8988T (cell line): ENCODE measurements at places on chromosomes 12 and 14.

DNA sequence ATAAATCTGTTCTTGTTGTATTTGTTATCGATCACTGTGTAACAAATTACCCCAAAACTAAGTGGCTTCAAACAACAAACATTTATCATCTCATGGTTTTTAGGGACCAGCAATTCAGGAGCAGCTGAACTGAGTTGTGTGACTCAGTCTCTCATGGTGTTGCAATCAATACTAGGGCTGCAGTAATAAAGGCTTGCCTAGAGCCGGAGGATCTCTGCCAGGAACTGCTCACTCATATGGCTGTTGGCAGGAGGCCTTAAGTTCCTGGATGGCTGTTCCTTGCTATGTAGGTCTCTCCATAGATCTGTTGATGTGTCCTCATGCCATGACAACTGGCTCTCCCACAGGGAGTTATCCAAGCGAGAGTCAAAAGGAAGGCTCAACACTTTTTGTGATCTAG is 3.8 kb upstream of the PSMC6 start:
- DNase-seq, result no peak

DNA sequence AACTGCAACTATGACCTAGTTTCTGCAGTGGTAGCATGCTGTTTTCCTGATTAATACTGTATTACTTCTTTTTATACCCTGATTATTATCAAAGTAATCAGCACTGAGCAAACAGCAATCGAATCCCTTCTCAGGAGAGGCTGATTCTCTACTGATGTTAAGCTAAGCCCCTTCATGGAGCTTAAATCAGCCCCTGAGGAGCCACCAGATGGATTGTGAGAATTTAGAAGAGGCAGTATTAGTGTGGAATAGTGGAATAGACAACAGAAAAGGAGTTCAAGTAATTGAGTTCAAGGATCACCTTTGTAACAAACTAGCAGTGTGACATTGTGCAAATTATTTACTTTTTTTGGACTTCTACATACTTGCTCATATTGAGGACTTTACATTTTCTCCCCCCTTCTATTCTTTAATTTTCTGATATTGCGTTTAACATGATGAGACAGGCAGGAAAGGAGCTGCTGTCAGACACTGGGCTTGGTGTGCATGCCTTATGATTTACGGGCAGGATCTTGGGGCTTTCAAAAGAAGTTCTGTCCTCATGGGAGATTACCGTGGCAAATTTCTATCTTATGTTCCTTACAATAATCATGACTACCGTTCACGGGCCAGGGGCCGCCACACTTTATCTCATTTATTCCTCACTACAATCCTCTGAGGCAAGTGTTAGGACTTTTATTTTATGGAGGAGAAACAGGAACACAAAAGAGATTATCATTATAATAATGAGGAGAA is 68.0 kb downstream of the PTPRR start:
- no peak for DNase-seq

DNA sequence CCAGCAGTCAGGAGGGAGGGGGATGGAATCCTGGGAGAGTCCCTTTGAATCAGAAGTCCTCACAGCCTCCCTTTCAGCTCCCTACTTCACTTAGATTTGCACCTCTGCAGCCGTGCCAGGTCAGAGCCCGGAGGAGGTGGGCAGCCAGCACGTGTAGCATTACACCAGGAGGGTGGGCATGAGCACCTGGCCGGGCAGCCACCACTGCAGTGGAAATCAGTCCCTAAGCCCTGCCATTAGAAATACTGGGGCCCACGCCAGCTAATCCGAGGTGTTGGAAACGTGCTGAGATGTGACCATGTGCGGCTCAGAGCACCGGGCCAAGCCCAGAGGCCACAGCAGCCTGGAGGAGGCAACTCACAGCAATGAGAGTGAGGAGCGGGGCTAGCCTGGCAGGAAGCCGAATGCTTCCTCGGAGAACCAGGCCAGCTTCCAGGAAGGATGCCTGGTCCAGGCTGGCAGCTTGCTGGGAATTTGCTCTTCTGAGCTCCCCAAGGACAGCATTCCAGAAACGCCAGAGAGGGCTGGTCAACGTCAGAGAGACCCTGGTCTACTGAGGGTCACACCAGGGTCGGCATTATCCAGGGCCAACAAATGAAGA is 9.4 kb upstream of the CACNA2D4 start:
- DNase-seq, result no peak

- no peak for DNase-seq
Measured at GRCh38 chr14:32183151-32184058, 18.4 kb upstream of the RNU6-7 start.

DNA sequence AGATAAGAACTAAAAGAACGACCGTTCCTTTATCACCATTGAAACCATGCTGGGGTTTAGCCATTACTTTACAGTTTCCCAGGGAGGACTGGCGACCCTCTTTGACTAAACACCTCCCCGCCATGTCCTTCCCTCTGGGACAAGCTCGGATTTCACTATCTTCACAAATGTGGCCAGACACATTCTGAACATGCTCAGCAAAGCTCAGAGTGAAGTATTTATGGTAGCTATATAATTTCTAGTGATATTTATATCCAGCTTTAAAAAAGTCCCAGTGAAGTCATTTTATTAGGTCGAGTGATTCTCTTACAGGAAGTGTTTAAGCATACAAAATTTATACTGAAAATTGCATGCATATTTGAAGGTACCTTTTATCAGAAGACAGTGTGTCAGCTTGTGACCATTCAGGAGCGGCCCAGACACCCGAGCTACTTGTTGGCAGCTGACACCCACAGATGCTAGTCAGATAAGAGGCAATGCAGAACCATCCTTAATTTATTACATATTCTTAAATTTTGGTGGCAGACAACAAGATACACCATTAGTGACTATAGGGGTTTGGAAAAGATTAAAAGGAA is 36.8 kb downstream of the NIN start:
- no peak for DNase-seq

GRCh38 chr12:23303220-23303619 is 646.2 kb downstream of the SOX5 start:
- no peak for DNase-seq

- DNase-seq, result no peak
Measured at GRCh38 chr12:109537136-109537535, 36.2 kb downstream of the MMAB start.

DNA sequence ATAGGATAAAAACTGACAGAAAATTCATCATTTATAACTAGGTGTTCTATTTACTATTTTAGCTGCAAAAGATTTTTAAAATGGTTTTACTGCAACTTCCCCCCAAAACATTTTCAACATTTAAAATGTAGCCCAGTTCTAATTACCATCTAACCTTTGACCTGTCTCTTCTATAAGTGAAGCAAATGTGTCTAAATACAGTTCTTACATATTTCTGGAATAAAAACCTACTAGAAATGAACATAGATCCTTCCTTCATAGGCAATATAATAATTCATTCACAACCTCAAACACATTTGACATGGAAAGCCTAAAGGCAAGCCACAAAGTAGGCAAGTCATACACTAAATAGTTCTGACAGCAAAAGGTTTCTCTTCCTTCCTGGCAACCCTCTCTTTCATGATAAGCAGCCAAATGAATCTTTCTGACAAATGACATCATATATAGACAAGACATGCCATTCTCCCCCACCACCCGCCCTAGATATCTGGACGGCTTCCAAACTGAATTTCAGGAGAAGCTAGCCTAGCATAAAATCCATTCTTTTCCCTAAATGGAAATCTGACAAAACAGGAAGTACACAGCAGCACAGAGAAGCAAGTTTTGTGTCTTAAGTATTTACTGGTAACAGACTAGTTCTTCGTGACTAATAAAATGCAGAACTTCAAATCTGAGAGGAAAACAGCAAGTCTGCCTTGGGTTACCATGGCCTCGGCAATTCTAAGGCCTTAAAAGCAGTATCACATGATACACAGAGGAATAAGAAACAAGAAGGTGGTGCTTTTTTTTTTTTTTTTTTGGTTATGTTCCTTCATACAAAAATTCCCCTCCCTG is 17.2 kb upstream of the ARID4A start:
- no peak for DNase-seq

DNA sequence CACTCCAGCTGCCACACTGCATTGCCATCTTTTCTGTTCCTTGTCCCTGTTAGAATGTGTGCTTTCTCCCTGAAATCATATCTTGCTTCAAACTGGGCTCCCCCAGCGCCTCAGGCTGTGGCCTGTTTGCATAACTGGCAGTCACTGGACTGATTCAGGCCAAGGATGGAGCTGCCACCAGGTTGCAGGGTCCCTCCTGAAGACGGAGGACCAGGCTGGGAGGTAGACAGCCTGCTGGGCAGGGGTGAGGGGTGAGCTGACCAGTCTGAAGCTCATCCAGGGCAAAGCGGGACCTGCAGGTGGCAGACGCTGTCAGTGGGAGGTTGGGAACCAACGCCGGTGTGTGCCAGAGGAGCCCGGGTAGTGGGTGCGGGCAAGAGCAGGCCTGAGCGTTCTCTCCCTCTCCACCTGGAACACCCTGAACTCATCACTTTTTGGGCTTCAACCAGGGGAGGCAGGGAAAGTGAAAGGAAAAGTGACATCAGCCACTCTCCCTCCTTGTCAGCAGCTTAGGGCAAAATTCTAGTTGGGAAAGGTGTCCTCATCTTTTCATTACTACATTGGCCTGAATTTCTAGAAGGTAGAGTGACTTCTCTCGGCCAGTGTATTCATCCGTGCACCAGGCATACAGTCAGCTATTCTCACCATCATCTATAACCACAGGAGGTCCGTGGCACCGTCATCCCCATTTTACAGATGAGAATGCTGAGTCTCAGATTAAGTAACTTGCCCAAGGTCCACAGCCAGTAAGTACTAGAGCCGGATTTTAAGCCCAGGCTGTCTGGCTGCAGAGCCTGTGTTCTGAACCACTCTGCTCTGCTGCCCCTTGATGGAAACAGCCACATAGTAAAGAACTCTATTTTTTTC is 219.1 kb downstream of the SLC41A2 start:
- no peak for DNase-seq

DNA sequence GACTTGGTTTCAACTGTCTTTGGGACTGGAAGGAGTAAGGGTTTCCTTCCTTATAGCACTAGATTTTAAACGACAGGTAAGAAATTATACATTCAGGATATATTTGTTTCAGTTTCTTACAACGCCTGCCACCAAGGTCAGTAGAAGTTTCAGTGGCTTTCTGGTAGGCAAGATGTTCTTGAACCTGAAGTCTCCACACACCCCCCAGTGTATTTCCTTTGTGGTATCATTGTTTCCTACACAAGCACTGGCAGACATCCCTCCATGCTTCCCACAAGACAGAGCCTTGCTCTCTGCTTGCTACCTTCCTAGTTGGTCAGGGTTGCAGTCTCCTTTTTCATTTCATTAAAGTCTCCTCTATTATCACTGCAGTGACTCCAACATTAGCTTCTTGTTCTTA is 283.1 kb downstream of the FLRT2 start:
- DNase-seq, result no peak

GRCh38 chr12:114186241-114187002 is 219.5 kb downstream of the TBX5 start:
- DNase-seq, result no peak

DNA sequence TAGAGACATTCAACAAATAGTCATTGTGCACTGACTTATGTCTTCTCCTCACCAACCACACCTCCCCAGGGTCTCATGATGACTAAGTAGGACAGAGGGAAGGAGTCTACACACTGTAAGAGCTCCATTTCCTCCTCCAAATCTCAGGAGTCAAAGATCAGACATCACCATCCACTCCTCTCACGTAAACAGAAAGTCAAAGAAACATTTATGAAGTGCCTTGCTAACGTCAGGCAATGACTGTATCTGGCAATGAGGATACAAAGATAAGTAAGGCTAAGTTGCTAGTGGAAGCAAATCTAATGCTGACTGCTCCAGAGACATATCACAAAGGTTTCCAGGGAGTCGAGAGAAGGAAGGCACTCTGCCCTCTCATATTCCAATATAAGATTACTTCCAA is 88.9 kb downstream of the SLC2A13 start:
- no peak for DNase-seq

- DNase-seq, result no peak
Measured at GRCh38 chr12:125852116-125852515, 786.9 kb downstream of the AACS start.

DNA sequence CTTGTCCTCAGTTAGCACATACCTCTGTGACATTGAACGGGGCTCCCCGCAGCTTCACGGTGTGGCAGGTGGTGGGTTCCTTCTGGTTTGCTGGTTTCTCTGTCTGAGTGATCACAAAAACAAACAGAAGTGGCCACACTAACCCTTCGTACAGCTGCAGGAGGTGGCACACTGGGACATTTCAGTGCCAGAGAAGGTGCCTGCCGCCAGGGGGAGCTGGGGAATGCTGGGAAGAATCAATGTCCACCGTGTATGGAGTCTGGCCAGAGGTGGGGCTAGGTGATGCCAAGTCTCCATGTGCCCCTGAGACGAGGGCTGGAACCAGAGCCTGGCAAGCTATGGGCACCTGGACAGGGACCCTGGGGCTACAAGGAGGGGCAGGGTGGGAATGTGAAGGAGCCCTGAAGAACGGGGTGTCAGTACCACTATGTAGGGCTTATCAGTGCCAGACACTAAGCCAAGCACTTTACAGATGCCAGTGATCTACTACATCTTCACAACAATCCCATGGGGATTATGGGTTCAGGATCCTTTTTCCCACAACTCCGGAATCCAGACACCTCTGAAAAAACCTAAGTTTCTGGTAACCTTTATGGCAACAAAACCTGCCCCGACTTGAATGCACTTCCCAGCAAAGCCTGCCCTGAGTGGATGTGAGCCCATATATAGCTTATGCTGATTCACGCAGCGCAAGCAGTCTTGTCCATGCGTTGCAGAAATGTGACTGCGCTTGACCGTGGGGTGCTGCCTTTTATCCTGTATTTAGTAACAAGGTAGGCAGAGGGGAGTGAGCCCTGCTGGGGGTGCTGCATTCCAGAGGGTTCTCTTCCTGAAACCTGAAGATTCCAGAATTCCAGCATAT is 10.8 kb downstream of the RBM19 start:
- DNase-seq, result peak; percentile 61

GRCh38 chr12:57813971-57814772 is 4.4 kb downstream of the AVIL start:
- no peak for DNase-seq

GRCh38 chr12:12582193-12582881 is 19.7 kb upstream of the DUSP16 start:
- no peak for DNase-seq

DNA sequence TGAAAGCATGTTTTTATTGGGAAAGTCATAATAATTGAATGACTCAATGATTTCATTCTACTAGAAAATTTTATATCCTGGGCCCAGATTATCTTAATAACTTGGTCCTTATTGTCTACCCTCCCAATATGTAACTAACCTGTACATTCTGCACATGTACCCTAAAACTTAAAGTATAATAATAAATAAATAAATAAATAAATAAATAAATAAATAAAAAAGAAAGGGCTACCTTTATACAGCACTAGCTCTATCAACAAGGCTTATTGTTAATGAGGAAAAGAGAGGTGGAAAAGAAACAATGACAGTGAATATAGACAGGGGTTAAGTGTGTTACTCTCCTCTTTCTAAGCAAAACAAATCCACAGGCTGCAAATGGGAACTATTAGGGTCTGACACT is 83.6 kb downstream of the GRIN2B start:
- DNase-seq, result no peak

DNA sequence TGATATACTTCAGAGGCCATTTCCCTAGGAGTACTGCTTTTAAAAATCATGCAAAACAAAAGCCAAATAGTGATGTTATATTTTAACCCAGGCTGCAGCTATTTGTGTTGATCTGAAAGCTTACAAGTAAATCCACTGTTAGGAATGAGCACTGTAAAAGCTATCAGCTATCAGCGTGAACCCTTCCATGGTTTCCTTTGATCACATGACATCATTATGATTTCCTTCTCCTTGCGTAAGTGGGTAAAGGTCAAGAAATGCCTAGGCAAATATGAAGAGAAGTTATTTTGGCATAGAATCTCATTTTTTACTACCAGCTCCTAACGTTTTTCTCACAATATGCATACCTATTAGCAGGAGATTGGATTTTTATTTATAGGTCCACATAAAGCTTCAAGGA is 48.6 kb upstream of the CATSPERB start:
- no peak for DNase-seq
